ENCODE measurements at places on chromosomes 1 and 21.

- DNase-seq, result no peak
Measured at GRCh38 chr21:35217504-35218060, 168.5 kb upstream of the RUNX1 start.

DNA sequence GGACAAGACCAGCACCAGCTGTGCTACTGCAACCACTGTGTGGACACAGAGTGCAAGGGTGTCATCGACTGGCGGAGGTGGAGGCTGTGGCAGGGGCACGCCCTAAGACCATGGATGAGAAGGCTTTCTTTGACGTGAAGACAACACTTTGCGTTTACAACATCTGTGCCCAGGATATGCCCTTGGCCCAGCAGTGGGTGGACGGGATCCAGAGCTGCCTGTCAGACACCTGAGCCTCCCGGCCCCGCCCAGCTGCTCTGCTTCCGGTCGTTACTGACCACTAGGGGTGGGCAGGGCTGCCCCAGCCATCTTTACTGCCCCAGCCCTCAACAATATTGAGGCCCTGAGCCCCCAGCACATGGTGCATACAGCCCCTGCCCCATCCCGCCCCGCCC, 21.4 kb upstream of the NPPB start:
- DNase-seq, result no peak

GRCh38 chr1:241950390-241950789, 7.2 kb upstream of the BECN2 start:
- DNase-seq, result no peak

DNA sequence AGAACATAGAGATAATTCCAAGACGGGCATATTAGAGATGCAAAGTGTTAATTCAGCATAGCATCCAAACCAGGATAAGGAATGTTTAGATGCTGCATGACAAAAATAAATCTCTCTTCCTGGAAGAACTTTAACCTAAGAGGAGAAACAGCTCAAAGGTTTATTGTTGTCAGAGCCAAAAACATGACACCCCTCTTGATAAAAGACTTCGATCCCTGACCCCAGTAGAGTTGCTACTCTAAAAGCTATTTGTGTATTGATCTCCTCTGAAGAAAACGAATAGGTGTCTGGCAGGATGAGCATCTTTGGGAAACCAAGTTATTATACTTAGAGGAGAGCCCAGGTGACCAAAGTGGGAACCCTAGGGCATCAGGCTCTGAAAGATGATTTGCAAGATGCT, 158.1 kb downstream of the PIGK start:
- DNase-seq, result no peak

DNA sequence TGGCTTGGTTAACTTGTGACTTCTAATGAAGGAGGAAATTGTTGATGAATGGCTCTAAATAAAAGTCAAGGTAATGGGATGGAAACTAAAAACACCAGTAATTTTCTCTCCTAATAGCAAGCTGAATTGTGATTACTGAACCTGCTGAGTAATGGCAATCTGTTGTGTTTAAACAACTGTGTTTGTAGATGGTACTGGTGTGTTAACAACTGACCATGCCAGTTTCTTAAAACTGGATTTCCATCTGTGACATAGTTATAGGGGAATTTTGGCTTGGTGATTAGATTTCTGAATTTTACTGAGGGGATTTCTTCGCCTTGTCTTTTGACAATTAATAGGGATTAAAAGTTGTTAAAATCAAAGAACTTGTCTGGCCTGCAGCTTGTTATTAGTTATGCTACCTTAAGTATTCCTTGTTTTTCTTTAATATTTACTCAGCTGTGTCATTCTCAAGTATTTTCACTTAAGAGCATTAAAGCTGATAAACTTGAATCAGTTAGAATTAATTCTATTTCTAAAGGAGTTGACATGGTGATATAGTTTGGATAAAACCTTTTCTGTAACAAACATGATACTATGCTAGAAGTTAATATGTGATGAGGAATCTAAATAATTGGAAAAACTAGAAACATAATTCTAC, 7.9 kb upstream of the ERO1B start:
- no peak for DNase-seq
